Common myeloid progenitor, CD34-positive (primary cell): ENCODE measurements at places on chromosomes 4 and X.

DNA sequence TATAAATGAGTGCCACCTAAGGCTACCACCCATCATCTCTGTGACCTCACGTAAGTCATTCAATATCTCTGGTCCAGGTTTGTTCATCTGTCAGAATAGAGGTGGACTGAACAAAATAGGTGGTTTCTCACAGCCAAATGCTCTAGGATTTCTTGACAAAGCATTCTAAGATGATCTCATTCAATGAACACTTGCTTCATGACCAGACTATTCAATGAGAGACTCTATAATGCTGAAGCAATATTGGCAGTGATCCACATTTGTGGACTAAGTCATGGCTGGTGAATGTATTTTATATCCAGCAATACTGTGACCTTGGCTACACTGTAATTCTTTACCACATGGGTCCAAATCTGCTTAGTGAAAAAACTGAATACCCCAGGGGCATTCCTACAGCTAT lies 37.9 kb downstream of the LDB2 start:
- DNase-seq: no peak

GRCh38 chr4:41074215-41074614 lies 140.1 kb downstream of the APBB2 start:
- no peak for DNase-seq

- no peak for DNase-seq
These were observed 1.3 kb upstream of the RGS12 start for GRCh38 chr4:3291411-3291968.

DNA sequence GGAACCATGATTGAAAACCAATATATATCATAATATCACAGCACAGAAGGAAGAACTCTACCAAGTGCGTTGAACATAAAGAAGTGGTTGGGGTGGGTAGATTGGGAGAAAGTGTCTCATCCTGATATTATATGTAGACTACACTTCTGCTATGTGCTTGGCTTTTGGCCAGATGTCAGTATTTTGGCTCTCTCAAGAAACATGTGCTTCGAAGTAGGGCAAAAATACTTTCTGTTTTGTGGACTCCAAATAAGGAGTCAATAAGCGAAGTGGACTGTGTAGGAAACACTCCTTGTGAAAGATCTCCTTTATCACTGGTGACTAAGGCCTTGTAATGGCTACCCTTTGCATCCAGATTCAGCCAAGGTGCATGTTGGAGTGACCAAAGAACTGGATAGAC lies 7.8 kb upstream of the HPSE start:
- DNase-seq: peak; percentile 88

GRCh38 chr4:150600812-150601445 lies 19.0 kb downstream of the MAB21L2 start:
- DNase-seq: no peak

GRCh38 chr4:96194993-96195392 lies 355.1 kb downstream of the PDHA2 start:
- DNase-seq: no peak

DNA sequence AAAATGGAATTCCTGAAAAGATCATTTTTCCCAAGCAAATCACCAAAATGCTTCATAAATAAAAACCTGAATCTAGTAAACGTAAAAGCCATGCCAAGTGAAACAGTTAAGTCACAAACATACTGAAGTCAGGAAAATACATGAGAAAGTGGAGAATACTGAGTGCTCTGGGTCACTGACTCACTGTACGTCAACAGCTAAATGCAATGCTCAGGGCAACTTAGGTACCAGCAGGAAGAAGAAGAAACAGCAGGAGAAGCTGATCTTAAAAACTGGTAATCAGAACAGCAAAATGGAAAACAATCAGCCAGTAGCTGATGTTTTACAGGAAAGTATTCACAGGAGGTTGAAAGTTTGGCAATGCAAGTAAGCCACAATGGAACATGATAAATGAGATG lies 252.6 kb upstream of the ETNPPL start:
- no peak for DNase-seq

DNA sequence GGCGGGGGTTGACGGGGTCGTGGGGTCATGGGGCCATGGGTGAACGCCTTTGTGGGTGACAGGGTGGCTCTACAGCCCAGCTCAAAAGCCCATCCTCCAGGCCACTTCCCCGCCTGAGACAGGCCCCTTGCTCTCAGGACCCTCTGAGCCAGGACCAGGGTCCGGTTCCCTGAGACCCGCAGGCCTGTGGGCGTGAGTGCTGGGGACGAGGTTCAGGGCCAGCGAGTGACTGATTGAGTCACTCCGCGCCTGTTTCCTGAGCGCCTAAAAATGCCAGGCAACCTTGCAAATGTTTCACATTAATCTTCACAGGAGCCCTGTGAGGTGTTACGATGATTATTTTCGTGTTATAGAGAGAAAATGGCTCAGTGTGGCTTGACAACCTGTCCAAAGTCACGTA lies 97.8 kb downstream of the ZNF674 start:
- no peak for DNase-seq

DNA sequence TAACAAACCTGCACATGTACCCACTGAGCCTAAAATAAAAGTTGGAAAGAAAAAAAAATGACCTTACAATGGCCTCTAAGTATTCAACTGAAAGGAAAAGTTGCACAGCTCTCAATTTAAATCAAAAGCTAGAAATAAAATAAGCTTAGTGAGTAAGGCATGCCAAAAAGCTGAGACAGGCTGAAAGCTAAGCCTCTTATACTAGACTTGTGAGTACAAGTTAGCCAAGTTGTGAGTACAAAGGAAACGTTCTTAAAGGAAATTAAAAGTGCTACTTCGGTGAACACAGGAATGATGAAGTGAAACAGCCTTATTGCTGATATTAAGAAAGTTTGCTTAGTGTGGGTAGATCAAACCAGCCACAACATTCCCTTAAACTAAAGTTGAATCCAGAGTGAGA lies 707.9 kb upstream of the PITX2 start:
- no peak for DNase-seq

GRCh38 chr4:159677521-159677920 lies 574.6 kb downstream of the RAPGEF2 start:
- no peak for DNase-seq

GRCh38 chr4:34181311-34181841 lies 2062.9 kb downstream of the ARAP2 start:
- no peak for DNase-seq

DNA sequence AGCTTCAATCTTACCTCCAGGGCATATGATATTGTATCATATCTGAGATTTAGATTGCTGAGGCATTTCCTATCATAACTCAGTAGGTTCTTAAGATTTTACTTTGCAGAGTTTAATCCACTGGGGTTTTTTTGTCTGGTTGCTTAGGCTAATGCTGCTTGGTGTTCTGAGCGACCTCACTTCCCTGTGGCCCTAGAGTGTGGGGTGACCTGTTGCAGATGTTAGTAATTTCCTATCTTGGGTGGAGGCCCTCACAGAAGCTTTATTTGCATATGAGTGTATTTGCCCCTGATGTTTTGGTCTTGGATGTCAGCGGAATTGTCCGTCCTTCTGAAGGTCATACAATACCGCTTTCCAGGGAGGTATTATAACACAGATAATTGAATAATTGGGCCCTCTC lies 137.1 kb downstream of the NDST3 start:
- no peak for DNase-seq

DNA sequence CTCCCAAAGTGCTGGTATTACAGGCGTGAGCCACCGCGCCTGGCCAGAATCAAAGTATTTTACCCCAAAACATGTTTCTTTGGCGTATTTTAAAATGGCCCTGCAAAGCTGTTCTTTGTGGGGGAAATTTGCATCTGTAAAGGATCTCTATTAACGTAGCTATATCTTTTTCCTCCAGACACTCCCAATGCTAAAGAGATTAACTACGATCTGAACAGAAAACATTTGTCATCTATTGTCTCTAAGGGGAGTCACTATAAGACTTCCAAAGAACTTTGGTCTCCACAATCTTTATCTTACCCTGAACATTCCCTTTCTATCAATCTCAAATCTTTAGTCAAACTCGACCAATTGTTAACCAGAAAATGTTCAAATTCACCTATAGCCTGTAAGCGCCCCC lies 19.1 kb upstream of the PDS5A start:
- DNase-seq: no peak
